ENCODE measurements at places on chromosomes 3 and 15. TPM values are rescaled to one million over a fixed set of nuclear protein-coding genes. Genes with fewer than 3 reads are reported as not detected.

Gene CGNL1
- total RNA-seq, result 2.0 TPM

Gene ECE2
- total RNA-seq, result not detected

Gene ACAD9
- 27.1 TPM for total RNA-seq

Gene HTR3E
- not detected for total RNA-seq

Gene NBEAL2
- 46.9 TPM for total RNA-seq

Gene SERPINI2
- not detected for total RNA-seq
